Activated CD8-positive, alpha-beta memory T cell treated with anti-CD3 and anti-CD28 coated beads for 1 hour (primary cell): ENCODE measurements at places on chromosomes 4 and X.

- DNase-seq: no peak
Measured at GRCh38 chr4:41991916-41992767, 1.8 kb downstream of the SLC30A9 start.

GRCh38 chr4:120316416-120316815 lies 249.8 kb upstream of the MAD2L1 start:
- DNase-seq: no peak

- no peak for DNase-seq
Measured at GRCh38 chr4:65665771-65666523, 4.3 kb downstream of the EPHA5 start.

- no peak for DNase-seq
Measured at GRCh38 chrX:1355131-1356046, 18.8 kb downstream of the IL3RA start.

DNA sequence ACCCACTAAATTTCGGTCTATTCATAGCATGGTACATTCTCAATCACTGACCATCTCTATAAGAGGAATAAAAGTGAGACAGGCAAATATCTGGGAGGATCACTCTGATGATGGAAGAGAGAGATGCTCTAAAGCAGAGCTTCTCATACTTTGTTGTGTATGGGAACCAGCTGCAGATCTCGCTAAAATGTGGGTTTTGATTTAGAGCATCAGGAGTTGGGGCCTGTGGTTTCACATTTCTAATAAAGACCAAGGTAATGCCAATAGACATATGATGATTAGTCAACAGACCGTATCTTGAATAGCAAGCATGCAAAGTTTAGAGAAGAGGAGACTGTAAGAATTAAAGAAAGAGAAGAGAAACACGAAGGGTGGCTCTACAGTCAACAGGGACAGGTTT lies 107.4 kb upstream of the FTHL17 start:
- DNase-seq: no peak

DNA sequence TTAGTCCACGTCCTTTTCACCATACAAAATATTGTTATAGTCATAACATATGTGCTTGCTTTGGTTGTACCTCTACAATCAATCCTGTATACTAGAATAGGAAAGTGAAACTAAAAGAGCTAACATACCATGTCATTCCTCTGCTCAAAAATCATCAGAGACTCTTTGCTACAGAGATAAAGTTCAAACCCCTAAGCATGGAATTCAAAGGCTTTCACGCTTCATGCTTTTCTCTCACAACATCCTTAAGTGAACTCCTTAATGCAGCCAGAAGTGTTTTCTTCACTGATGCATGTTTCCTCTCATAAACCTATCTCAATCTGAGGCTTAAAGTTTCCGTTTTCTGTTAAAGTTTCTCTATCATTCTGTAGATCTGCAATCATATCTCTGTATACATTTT lies 744.6 kb upstream of the IGFBP7 start:
- DNase-seq: no peak

DNA sequence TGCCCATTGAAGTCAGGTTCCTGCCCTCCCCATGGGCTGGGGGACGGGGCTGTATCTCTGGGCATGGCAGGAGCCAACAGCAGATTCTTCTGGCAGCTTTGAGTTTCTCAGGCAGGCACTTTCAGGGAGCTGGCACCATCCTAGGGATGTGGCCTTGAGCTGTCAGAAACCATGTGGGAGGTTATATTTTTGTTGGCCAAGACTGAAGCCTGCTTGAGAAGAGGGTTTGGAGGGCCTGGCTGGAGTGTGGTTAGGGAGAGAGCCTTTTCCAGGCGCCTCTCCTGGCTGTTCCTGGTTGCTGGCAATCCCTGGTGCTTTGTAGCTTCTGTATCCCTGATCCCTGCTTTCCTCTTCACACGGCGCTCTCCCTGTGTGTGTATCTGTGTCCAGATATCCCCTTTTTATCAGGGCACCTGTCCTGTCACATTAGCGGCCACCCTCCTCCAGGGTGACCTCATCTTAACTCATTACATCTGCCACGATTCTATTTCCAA lies 30.6 kb upstream of the SORCS2 start:
- no peak for DNase-seq
